Stimulated activated CD8-positive, alpha-beta memory T cell treated with anti-CD3 and anti-CD28 coated beads, Interleukin-4, amount 100 ng/mL, for 48 hours (primary cell): ENCODE measurements at places on chromosomes 7 and 10.

DNA sequence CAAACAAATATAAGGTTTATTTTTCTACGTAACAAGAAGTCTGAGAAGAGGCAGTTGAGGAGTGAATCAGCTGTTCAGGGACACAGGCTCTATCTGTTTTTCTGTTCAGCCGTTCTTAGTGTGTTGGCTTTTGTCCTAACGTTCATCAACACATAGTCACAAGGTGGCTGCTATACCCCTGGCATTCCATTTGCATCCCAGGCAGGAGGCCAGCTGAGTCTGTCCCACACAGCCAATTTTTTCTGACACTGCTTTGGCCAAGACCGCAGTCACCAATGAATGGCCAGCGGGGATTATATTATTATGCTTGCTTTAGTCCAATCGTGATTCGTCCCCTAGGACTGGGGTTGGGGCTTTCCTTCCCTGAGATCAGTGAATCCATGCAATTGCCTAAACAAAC lies 143.4 kb upstream of the CHST15 start:
- DNase-seq: no peak

DNA sequence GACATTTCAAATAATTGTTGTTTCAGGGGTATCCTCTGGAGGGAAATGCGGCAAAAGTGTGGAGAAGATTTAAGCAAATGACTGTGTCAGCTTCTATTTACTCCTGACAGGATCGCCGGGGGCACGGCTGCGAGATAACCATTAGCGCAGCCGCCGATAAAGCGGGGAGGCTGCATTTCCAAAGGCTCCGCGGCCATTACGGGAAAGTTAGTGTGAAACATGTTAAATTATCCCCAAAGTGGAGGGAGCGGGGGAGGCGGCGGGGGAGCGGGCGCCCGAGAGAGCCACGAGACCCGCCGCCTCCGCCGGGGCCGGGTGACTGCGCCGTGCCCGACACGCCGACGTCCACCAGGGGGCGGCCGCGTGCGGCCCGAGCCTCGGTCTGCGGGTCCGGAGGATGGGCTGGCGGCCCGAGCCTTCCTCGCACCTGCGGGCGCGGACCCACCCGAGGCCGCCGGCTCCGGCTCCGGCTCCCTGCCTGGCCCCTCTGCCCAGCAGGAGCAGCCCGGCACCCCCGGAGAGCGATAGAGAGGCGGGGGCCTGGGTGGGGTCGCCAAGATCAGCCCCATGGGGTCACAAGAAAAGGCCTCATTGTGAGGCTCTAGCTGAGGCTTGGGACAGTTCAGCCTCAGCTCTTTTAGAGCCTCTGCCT lies 74.4 kb upstream of the PAX2 start:
- peak; percentile 85 for DNase-seq

- DNase-seq: no peak
Observed at GRCh38 chr7:47757921-47758411, 176.1 kb upstream of the TNS3 start.

DNA sequence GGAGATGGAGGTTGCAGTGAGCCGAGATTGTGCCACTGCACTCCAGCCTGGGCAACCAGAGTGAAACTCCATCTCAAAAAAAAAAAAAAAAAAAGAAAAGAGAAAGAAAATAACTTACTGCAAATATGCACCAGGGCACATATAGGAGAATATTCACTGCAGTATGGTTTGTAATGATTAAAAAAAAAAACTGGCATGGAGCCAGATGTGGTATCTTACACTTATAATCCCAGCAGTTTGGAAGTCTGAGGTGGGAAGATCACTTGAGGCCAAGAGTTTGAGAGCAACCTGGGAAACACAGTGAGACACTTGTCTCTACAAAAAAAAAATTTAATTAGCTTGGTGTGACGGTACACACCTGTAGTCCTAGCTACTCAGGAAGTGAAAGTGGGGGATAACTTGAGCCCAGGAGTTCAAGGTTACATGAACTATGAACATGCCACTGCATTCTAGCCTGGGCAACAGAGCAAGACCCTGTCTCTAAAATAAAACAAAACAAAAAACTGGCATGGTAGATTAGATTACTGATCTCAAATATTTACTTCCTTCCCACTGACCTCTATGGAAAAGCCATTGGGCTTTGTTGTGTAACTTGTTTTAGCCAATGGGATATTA lies 85.6 kb downstream of the MICU1 start:
- no peak for DNase-seq

- no peak for DNase-seq
Observed at GRCh38 chr7:37577412-37577811, 106.2 kb upstream of the GPR141 start.

DNA sequence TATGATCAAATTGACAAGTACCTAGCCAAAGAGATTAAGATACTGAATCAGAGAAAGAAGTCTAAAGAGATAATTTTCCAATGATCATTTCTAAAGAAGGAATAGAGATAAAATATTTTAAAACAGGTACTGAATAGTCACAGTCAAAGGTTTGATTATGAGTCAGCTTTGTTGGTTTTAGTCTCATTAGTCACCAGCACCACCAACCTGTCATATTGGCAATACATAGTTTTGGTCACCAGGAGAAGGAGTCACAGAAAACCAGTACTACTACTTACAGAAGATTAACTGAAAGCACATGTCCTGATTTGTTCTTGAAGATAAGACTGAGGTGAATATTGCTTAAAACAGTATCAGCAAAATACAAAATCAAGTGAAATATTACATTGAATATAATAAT lies 34.6 kb downstream of the ZEB1 start:
- no peak for DNase-seq

DNA sequence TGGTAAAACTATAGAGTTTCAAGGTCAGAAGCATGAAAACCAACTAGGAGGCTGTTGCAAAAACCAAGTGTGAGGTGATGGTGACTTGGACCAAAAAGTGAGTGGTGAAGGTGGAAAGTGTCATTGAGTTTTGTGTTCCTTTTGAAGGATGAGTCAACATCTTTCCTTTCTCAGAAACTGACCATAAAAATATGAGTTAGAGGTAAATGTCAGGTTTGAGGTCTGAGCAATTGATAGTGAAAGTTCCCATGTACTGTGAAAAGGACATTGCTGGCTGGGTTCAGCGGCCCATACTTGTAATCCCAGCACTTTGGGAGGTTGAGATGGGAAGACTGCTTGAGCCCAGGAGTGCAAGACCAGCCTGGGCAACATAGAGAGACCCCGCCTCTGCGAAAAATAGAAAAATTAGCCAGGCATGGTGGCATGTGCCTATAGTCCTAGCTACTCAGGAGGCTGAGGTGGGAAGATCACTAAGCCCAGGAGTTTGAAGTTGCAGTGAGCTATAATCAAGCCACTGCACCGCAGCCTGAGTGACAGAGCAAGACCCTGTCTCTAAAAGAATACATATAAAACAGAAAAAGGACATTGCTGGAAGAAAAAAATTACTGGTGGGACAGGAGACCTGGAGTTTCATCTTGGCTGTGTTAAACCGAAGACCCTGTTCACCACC lies 89.3 kb upstream of the ARID5B start:
- no peak for DNase-seq

- DNase-seq: no peak
Observed at GRCh38 chr7:46170021-46170420, 248.9 kb upstream of the IGFBP3 start.

- peak; percentile 56 for DNase-seq
Observed at GRCh38 chr10:80596391-80597257, 58.9 kb downstream of the SH2D4B start.

GRCh38 chr10:131814567-131815265 lies 86.1 kb upstream of the PPP2R2D start:
- DNase-seq: peak; percentile 18

GRCh38 chr7:1460821-1461645 lies 1.8 kb upstream of the MICALL2 start:
- DNase-seq: no peak

- no peak for DNase-seq
Observed at GRCh38 chr7:20021066-20021465, 196.1 kb downstream of the MACC1 start.

DNA sequence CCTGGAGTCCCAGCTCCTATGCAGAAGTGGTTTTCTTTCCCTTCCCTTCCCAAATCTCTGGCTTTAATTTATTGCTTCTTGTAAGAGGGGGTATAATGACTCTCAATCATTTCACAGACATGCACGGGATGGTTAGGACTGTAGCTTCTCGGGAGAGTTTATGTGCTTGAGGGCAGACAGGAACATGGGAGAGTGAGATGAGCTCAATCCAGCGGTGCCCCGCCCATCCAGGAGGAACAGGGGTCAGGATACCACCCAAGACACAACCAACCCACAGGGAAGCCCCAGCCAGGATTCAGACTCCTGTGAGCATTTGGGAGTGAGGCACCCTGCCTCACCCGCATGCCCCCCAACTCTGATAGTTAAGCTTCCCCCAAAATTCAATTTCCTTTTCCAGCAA lies 33.7 kb upstream of the GATAD1 start:
- DNase-seq: no peak

DNA sequence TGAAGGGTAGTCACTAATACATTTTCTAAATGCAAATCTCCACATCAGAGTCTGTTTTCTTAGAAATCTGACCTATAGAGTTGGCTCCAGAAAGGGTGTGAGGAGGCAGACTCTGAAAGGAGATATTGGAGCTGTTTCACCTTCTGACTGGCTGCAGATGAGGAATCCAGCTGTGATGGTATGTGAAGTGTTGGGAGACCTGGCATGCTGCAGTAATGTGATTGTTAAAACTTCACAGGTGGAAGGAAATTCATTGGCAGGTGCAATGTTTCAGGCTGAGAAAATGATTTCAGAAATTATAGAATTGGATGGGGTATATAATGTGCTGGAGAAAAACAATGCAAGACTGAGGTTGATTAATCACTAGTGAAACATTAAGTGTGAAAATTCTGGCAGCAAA lies 1134.0 kb upstream of the LRRN3 start:
- DNase-seq: no peak

GRCh38 chr7:142323706-142324105 lies 65.8 kb upstream of the PRSS58 start:
- peak; percentile 78 for DNase-seq

- no peak for DNase-seq
Observed at GRCh38 chr10:48390933-48391845, 84.7 kb downstream of the MAPK8 start.

GRCh38 chr7:67631476-67631875 lies 634.8 kb downstream of the TYW1 start:
- DNase-seq: no peak

DNA sequence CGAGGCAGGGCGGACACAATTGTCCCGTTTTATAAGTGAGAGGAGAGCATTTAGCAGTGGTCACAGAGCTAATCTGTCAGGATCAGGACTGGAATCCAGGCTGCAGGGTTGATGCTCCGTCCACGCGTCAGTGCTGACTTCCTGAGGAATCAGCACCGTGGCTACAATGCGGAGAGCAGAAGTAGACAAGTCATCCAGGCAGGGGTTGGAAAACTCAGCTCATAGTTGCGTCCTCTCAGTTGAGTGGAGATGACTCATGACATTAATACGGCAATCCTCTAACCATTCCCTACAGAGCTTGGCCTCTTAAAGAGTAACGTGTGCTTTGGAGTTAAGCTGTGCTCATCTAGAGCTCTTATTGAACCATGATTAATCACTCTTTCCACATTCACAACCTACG lies 17.1 kb upstream of the HTR5A start:
- no peak for DNase-seq

DNA sequence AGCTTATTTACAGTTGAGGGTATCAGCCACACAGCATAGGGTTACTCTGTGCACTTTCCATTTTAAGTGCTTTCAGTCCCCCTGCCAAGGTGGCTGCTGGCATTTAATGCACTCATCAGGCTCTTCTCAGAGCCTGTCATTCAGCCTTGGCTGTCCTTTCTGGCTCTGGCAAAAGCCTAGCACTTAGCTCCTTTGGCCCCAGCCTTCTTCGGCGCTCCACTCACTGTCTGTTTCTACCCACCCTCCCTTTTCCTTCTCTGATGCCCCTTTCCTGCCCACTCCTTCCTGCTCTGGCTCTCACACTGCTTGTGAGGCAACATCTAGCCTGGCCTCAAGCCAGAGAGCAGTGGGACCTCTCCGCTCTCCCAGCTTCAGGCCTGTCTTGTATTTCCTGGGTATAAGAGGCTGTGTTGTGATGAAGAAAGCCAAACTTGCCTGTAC lies 60.2 kb downstream of the WIPF3 start:
- DNase-seq: no peak

DNA sequence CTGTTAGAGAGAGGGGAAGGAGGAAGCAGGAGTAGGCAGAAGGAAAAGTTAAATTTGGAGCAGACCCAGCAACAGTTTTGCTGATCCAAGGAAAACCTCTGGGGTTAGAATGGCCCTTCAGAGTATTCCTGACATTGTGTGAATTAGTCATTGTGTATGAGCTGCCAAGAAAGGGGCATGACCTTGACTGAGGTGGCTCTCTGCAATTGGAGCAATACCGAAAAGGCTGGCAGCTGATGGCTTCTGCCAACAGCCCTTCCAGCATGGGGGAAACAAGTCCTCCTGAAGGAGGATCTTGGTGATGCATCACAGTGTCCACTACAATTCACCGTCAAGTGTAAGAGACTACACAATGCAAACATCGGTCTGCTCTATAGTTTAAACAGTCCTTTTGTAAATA lies 20.6 kb upstream of the WASL start:
- no peak for DNase-seq

- DNase-seq: no peak
Observed at GRCh38 chr7:108034586-108034985, 31.6 kb upstream of the LAMB1 start.

DNA sequence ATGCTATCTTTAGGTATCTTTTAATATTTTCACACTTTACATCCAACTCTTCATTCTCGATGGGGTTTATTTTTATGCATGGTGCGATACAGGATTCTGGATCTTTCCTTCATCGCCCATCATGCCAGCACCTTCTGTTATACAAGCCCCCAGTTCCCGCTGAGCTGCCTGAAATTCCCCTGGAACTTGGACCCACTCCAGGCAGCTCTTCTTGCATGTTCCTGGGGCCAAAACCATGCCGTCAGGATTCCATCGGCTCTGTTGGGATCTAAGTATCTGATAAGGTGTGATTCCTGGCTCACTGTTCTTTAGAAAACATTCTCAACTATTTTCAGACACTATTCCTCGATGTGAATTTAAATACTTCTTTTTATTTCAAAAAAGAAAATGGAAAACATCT lies 40.5 kb upstream of the PPP2R2D start:
- DNase-seq: no peak

GRCh38 chr7:135251496-135252391 lies 18.1 kb downstream of the STRA8 start:
- DNase-seq: no peak

- no peak for DNase-seq
Observed at GRCh38 chr7:129597672-129598071, 13.8 kb upstream of the NRF1 start.

DNA sequence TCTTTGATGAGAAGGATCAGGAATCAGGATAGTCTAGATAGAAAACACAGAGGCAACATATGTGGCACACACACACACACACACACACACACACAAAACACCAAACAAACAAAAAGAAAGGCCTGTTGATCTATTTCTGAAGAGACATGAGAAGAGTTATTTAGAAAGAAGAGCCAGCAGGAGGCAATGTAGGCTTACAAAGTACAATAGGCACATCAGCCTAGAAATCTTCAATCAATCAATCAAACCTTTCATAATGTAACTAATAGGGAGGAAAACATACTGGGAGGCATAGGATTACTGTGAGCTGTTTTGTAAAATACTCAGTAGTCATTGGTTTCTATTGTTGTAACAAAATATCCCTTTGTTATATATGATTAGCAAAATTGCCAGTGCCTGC lies 47.3 kb upstream of the TES start:
- no peak for DNase-seq

- DNase-seq: no peak
Observed at GRCh38 chr7:51237446-51238133, 79.0 kb downstream of the COBL start.
